Breast epithelium (tissue), 4 donors: ENCODE measurements at places on chromosomes 4 and X.

DNA sequence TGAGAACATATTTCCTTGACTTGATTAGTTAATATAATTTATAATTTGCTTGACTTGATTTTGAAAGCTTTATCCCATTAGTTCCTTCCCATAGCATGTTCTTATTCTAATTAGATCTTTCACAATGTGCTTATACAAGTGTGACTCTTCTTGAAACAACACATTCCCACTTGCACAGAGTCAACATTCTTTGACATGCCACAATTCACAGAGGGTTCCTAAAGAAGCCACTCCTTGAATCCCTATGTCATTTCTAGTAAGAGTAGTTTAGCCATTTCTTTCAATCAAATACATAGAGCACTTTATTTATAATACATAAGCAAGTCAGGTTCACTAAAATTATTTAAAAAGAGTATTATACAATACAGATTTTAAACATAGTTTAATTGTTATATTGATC lies 228.9 kb upstream of the GRID2 start:
- no peaks in the 10 kb centered on the region for H3K27me3 ChIP-seq
- H3K27ac ChIP-seq: no peak overlapping the region
- no peaks in the 10 kb centered on the region for H3K4me1 ChIP-seq
- H3K36me3 ChIP-seq: no peaks in the 10 kb centered on the region
- DNase-seq: no peak

DNA sequence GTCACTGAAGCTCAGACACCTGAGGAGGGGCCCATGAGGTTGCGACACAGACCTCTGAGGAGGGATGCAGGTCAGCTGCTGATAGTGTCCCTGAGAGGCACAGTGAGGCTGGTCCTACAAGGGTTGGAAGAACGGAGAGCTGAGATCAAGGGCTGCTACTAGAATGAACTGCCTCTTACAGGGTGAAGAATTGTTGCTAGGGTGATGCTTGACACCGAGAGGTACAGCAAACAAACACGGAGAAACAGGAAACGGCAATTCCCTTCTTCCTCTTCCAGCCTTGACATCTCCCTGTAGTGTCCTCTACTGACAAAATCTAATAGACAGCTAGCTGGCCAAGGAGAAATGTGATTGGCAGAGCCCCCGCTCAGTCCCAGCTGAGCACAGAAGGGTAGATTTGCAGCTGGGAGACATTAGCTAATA lies 11.8 kb upstream of the HPGDS start:
- H3K4me3 ChIP-seq: no peak overlapping the region
- no peaks in the 10 kb centered on the region for H3K36me3 ChIP-seq
- H3K4me1 ChIP-seq: no peaks in the 10 kb centered on the region
- DNase-seq: no peak
- no peaks in the 10 kb centered on the region for H3K27me3 ChIP-seq

DNA sequence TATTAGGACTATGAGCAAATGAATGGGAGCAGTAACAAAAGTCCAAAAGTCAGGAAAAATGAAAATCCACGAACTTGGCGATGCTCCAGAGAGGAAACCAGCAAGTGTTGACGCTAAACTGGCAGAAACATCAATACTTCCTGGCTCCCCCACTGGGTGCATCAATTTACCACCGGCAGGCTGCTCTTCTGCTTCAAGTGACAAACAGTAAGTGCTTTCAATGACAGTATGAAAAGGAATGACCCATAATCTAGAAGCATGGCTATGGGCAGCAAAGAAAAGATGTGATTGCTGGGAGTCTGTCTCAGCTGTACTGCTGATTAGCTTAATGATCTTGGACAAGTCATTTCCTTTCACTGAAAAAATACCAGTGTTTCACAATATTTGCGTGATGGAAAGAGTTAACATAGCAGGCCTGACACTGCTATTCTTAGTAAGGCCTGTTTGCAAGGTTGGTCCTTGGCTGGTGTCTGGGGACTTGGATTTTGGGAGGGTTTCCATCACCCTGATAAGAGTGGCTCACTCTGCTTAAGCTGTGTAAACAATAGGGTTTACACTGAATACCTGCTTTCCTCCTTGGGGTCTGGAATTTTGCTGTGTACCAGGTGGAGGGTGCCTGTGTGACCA lies 8.7 kb downstream of the ATP11C start:
- H3K27ac ChIP-seq: peak overlapping the region; percentile 54
- no peaks in the 10 kb centered on the region for H3K36me3 ChIP-seq
- no peak for DNase-seq
- H3K4me3 ChIP-seq: no peak overlapping the region
- H3K27me3 ChIP-seq: no peaks in the 10 kb centered on the region

GRCh38 chr4:705278-706082 lies at the start of gene PCGF3:
TSS of gene PCGF3 (plus strand) at chr4:705832. CDS start at chr4:733681, 27,849 bp downstream.
- H3K27ac ChIP-seq: peak within 1 kb of the TSS; percentile 89
- no peaks in the 10 kb centered on the region for H3K36me3 ChIP-seq
- DNase-seq: peak; percentile 98
- H3K4me1 ChIP-seq: peaks cover 7% of the 10 kb centered on the region
- H3K27me3 ChIP-seq: no peaks in the 10 kb centered on the region

DNA sequence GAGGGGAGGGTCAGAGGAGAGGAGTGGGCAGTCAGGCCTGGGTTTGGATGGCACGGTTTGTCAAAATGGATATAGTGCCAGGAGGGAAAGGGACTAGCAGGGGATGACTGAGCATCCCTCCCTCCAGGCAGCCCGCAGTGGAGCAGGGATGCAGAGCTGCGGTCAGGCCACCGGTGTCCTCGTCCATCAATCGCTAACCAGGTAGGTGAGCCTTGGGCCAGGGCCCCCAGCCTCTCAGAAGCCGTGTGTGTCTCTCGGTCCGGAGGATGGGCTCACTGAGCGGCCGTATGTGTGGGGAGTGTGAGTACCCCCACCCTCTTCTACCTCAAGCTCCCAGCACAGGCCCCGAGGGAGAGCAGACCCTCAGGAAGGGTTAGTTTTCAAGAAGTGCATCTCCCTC lies 538 bp upstream of the CYTL1 start:
- no peak overlapping the region for H3K4me3 ChIP-seq
- H3K36me3 ChIP-seq: no peaks in the 10 kb centered on the region
- H3K27me3 ChIP-seq: peaks cover 17% of the 10 kb centered on the region
- no peak for DNase-seq
- no peaks in the 10 kb centered on the region for H3K4me1 ChIP-seq

- DNase-seq: peak; percentile 22
- peak overlapping the region; percentile 77 for H3K27ac ChIP-seq
- H3K36me3 ChIP-seq: no peaks in the 10 kb centered on the region
- no peaks in the 10 kb centered on the region for H3K4me1 ChIP-seq
Measured at GRCh38 chrX:13487731-13488505, 81.5 kb upstream of the EGFL6 start.

- no peaks in the 10 kb centered on the region for H3K36me3 ChIP-seq
- no peak for DNase-seq
- H3K4me3 ChIP-seq: no peak overlapping the region
- H3K27ac ChIP-seq: no peak overlapping the region
- H3K27me3 ChIP-seq: peaks cover 10% of the 10 kb centered on the region
Measured at GRCh38 chrX:150680974-150681373, 12.2 kb upstream of the MTMR1 start.

- DNase-seq: no peak
- H3K27me3 ChIP-seq: no peaks in the 10 kb centered on the region
- H3K27ac ChIP-seq: no peak overlapping the region
- H3K36me3 ChIP-seq: no peaks in the 10 kb centered on the region
- no peaks in the 10 kb centered on the region for H3K4me1 ChIP-seq
- H3K4me3 ChIP-seq: no peak overlapping the region
Measured at GRCh38 chr4:37258221-37258620, 13.7 kb downstream of the NWD2 start.

DNA sequence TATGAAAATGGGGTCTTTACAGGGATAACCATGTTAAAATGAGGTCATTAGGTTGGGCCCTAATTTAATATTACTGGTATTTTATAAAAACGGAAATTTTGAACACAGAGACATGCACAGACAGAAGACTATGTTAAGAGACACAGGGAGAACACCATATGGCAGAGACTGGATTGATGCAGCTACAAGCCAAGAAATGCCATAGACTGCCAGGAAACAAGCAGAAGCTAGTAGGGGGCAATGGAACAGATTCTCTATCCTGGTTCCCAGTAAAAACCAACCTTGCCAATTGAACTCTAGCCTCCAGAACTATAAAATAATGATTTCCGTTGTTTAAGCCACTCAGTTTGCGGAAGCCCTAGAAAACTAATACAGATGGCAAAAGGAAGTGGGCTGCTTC lies 6.6 kb upstream of the GUF1 start:
- H3K4me1 ChIP-seq: no peaks in the 10 kb centered on the region
- no peaks in the 10 kb centered on the region for H3K36me3 ChIP-seq
- no peak overlapping the region for H3K4me3 ChIP-seq
- no peak overlapping the region for H3K27ac ChIP-seq

DNA sequence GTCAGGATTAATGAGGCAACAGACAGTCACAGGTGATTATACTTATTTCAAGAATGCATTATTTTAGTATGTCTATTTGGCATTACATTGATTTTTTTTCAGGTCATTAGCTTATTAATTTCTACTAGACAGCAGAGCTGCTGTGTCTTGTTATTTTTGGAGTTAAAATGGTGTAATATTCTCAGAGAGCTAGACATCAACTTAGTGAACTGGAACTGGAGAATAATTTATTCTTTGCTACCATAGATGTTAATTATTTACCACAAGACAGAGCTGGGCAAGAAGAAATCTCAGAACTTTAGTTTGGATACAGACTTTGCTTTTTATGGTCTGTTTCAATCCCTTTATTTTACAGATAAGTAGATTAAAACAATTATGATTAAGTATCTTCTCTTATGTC lies 10.2 kb upstream of the HPGD start:
- H3K4me3 ChIP-seq: no peak overlapping the region
- no peak for DNase-seq
- no peak overlapping the region for H3K27ac ChIP-seq
- no peaks in the 10 kb centered on the region for H3K4me1 ChIP-seq
- H3K27me3 ChIP-seq: no peaks in the 10 kb centered on the region
